NCI-H446 treated with DMSO at 0.1 percent for 48 hours (cell line): ENCODE measurements at places on chromosomes 16 and 17.

GRCh38 chr17:42832213-42832933 lies 824 bp upstream of the PSME3 start:
- DNase-seq = no peak

DNA sequence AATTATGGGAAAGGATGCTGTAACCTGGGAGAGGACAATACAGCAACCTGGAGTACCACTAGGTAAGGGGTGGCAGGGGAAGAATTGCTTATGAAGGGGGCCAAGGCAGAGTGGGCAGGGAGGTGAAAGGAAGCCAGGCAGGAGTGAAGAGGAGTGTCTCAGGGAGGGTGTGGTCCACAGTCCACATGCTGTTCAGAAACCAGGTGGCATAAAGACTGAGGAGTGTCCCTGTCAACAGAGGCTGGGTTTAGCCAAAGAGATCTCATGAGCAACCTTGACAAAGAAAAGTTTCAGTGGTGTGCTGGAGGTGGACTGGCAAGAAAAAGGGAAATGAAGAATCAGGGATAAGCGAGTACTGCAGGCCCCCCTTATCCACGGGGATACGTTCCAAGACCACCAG lies 88.4 kb downstream of the SPACA3 start:
- DNase-seq = no peak

GRCh38 chr17:18158022-18158600 lies 25.5 kb upstream of the ALKBH5 start:
- DNase-seq = no peak

DNA sequence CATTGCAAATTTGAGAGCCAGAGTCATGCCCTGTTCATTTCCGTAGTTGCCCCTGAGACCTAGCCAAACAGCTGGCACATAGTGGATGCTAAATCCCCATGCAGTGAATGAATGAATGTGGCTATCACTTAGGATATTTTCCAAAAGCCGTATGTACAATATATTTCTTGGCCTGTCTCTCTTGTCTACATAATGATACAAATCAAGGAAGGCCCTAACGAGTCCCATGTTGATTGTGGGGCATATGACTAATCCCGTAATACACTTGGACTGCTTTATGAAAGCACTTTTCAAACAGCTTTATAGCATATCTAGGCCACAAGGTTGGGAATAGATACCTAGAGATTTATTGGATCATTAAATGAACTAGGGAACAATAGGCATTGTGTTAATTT lies 478.0 kb downstream of the SLC39A11 start:
- DNase-seq = no peak

DNA sequence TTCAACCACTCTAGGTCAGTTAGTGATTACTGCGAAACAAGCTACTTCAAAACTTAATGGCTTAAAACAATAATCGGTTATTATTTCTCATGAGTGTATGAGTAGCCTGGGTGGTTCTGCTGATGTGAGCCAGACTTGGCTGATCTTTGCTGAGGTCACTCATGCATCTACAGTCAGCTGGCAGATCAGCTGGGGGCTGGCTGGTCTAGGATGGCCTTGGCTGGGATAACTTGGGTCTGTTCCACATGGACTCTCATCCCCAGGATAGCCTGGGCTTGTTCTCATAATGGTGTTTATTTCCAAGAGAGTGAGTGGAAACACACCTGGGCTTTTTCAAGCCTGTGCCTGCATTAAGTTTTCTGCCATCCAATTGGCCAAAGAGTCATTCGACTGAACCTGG lies 13.0 kb downstream of the CCDC182 start:
- peak; percentile 38 for DNase-seq

DNA sequence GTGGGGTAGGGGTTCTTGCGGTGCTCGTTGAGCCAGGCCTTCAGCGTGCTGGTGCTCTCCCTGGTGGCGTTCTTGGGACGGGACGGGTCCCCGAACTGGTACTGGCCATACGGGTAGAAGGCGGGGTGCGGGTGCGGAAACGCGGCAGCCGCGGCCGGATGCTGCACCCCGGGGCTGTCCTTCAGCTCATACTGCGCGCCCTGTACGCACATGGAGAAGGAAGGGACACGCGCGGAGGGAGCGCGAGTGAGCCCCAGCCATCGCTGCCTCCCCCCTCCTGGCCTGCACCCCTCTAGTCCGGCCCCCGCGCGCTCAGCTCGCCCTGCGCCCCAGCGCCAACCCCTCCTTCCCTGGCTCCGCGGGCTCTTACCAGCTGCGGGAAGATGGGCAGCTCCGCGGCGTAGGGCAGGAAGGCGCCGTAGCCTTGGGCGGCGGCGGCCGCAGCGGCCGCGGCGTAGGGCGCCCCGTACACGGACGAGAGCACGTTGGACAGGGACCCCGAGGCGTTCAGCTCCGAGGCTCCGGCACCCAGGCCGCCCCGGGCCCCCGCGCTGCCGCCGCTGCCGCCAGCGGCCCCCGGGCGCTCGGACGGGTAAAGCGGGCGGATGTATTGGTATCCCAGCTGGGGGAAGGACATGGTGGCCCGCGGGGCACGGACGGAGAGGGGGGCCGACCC lies 1.0 kb downstream of the IRX3 start:
- DNase-seq = no peak

DNA sequence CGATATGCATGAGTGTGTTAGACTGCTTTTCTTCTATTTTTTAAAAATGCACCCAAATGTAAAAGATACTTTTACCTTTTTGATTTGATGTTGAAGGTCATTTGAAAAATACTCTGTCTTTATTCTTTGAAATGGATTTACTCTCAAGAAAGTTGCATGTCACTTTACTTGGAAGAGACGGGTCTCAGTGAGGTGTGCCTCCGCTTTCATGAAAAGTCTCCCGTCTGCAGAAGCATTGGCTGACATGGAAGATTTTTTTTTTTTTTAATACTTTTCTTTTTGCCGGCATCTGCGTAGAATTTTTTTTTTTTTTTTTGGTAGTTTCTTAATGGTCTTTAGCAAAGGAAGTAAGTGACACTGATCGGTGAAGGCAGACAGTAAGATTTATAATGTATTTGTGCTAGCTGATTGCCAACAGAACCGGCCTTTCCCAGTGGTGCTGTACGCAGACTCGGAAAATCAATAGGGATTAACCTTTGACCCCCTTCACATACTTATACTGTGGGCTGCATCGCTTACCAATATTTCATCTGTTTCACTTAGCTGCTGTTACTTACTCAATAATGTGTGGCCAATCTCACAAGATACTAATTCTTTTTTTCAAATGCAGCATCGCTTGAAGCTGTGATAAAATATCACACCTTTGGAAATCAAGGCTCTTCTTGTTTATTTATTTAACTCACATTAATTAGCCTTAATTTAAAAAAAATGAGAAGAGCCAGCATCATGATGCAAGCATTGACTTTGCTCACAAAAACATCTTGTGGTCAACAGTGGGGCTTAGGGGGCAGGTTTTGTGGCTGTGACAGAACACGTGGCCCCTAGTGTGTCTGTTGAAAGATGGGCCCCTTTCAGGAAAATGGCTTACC lies 383.9 kb downstream of the WWOX start:
- no peak for DNase-seq

GRCh38 chr16:31532896-31533295 lies 5.2 kb downstream of the AHSP start:
- no peak for DNase-seq

DNA sequence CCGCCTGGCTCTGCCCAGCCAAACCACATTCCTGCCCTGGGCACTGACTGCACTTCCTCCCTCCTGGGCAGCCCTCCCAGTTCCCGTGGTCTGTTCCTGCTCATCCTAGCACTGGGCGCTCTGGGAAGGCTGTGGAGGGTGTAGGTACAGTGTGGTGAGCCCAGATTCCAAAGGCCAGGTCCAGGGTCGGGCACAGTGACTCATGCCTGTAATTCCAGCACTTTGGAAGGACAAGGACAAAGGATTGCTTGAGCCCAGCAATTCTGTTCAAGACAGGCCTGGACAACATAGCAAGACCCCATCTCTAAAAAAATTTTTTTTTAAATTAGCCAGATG lies 30.6 kb downstream of the C16orf74 start:
- DNase-seq = no peak

- no peak for DNase-seq
Observed at GRCh38 chr17:67575325-67575724, 142.4 kb upstream of the NOL11 start.

DNA sequence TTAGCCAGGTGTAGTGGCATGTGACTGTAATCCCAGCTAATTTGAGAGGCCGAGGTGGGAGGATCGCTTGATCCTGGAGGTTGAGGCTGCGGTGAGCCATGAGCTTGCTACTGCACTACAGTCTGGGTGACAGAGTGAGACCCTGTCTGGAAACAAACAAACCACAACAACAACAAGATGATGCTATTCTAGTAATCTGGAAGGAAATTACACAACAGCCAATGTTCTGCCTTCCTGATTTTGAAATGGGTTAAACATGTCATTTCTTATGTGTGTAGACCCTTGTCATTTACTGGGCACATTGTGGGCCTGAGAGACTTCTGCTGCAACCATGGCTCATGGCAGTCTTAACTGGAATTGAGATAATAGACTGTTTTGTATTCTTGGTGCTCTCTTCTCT lies 5.9 kb downstream of the COQ7 start:
- DNase-seq = no peak

DNA sequence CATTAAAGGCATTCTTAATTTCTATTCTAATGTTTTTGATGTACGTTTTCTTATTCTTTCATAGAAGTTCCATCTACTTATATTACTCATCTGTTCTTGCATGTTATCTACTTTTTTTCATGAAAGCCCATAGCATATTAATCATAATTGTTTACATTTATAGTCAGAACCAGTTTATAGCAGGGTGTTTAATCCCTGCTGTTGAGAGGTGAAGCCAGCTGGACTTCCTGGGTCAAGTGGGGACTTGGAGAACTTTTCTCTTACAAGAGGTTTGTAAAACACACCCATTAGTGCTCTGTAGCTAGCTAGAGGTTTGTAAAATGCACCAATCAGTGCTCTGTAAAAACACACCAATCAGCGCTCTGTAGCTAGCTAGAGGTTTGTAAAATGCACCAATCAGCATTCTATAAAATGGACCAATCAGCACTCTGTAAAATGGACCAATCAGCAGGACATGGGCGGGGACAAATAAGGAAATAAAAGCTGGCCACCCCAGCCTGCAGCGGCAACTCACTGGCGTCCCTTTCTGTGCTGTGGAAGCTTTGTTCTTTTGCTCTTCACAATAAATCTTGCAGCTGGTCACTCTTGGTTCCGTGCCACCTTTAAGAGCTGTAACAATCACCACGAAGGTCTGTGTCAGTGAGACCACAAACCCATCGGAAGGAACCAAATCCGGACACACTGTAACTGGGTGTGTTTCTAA lies 120.6 kb downstream of the TANC2 start:
- DNase-seq = no peak

- DNase-seq = no peak
Observed at GRCh38 chr17:53719229-53719628, 103.5 kb upstream of the KIF2B start.

DNA sequence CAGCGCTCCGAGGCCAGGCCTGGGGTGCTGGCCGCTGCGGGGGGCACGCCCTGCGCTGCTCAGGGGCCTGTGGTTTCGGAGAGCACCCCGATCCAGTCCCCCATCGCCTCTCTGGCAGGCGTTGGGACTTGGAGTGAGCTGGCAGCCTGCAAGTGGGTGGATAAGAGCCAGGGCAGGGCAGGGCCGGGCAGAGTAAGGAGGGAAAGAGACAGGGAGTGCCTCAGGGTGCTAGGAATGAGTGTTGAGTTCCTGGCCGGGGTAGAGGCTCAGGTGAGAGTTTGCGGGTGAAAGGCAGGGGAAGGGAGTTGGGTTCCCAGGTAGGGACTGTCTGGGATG lies 1.3 kb downstream of the CDH13 start:
- no peak for DNase-seq

DNA sequence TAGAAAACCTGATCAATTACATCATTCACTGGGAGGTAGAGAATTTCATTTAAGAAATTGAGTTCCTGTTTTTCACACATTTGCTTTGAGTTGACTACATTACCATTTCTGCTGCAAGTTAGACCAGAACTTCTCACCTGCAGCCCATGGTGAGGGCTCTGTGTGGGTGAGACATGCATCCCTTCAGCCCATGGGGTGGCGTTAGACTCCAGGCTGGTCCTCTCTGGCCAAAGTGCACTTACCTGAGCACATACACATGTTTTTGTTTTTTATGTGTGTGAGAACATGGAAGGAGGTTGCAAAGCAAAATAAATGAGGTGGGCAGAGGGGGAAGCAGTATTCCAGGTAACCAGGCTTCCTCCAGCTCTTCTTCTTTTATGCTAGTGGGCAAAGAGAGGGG lies 470.2 kb downstream of the PMP22 start:
- no peak for DNase-seq

GRCh38 chr17:77315551-77316190 lies 174.9 kb downstream of the SEC14L1 start:
- no peak for DNase-seq

DNA sequence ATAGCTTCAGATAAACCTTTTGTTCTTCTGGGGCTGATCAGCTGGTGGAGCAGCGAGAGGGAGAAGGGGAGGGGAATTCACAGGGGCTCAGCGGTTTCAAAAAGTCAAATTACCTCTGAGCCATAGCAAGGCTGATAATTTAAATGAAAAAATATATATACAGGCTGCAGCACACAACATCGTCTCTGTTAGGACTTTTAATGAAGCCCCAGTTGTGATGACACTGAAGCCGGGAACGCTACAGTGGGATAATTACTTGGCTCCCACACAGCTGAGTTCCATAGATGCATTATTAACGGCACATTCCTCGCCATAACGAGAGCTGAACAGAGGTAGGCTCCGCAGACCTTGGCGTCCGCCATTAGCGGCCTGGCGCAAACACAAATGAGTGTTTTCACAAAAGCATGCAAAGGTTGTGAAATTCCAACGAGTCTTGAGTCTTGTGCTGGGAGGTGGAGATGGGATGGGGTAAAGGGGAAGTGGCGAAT lies 216.0 kb downstream of the C16orf78 start:
- DNase-seq = no peak

DNA sequence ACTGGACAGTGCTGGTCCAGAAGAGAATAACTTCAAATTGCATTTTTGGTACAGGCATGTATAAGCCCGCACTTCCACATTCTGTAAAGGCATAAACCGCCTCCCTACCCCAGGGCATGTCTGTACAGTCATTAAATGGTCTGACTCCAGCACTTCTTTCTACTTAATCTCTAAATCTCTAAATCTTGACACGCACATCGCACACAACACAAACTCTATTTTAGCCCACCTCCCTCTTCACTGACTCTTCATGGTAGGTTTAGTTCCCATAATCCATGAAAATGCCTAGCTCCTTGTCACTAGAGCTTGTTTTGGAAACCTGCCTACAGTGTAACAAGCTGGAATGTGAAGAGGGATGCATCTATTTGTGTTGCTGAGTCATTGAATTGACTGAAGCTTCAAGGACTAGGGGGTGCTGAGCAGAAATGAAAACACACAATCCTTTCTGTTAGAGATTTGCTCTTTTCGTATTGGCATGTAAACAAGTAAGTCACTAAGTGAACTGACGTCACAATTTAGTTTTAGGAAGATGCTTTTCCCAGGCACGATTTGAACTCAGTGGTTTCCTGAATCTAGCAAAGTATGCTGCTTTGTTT lies 1.6 kb upstream of the DUSP14 start:
- peak; percentile 68 for DNase-seq

GRCh38 chr16:60407606-60408005 lies 1628.6 kb downstream of the CDH8 start:
- DNase-seq = no peak
